ENCODE measurements at places on chromosomes 11 and 22.

- no peak for DNase-seq
Observed at GRCh38 chr22:23204541-23205157, 24.3 kb downstream of the BCR start.

GRCh38 chr22:50308597-50308935, 1.1 kb upstream of the PLXNB2 start:
- DNase-seq, result no peak

DNA sequence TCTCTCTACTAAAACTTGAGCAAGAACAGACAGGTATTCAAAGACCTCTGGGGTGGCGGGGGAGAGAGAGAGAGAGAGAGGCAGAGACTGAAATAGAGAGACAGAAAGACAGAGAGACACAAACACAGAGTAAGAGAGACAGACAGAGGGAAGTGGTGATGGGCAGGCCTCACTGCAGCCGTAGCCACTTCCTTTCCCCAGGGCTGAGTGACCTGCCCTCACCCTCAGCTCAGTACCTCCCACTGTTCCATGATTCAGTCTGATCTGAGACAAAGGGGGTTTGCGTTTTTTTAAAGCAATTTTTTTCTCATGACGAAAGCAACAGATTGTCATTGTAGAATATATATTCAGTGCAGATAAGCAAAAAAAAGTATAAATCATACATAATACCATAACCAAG, 607.9 kb upstream of the B3GAT1 start:
- no peak for DNase-seq

- no peak for DNase-seq
Observed at GRCh38 chr11:113384551-113384950, 3.0 kb upstream of the ANKK1 start.

- no peak for DNase-seq
Observed at GRCh38 chr11:35717043-35717442, 54.5 kb downstream of the TRIM44 start.

GRCh38 chr11:10628508-10629236, 60.2 kb upstream of the LYVE1 start:
- DNase-seq, result no peak

GRCh38 chr11:65530157-65530496, 5.2 kb downstream of the SCYL1 start:
- DNase-seq, result no peak

DNA sequence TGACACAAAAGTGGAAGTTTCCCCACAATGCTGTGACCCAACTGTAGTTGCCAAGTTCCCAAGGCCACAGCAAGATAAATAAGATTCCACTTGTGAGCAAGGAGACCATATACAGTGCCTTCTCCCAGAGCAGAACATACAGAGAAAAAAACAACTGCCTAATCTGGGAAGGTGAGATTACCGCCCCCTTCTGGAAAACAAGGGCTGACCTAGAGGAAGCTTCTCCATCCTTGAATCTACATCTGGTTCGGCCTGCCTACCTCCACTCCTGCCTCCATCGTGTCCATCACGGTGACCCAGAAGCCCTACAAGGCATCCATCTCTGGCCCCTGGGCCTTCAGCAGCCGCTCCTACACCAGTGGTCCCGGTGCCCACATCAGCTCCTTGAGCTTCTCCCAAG, 6.1 kb upstream of the RNASEH2C start:
- DNase-seq, result no peak

- DNase-seq, result no peak
Observed at GRCh38 chr11:30310623-30311022, 12.3 kb upstream of the ARL14EP start.

DNA sequence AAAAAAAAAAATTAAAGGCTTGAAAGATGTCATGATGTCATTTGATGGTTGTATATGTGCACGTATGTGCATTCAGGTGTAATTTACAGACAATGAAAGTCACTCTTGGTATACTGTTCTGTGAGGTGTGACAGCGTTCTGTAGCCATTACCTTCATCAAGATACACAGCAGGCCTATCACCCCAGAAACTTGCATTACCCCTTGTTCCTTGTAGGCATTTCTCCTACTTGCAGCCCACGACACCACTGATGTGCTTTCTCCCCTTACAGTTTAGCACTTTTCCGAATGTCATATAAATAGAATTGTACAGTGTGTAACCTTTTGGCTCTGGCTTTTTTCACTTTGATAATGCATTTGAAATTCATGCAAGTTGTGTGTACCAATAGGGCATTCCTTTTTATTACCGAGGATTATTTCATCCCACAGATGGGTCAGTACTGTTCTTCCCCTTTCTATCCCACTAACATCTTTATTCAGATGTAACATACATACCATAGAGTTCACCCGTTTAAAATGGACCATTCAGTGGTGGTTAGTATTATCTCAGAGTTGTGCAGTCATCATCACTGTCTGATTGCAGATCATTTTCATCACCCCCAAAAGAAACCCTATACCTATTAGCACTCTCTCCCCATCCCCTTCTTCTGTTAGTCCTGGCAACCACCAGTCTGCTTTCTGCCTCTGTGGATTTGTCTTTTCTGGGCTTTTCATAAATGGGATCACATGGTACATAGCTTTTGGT, 30.3 kb downstream of the BCR start:
- no peak for DNase-seq

DNA sequence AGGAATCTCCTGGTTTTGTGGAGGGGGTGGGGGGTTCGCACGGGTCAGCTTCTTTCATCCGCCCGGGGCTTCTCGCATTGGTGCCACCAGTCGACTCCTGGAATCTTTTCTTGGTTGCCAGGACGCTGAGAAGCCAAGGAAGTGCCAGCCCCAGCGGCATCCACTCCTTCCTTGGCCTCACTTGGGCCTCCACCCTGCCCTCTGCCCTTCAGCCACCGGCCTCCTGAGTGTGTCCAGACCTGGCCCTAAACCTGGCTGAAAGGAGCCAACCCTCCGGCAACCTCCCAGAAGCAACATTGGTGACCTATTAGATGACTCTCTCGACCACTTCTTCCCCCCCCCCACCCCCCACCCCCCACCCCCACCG, 518 bp upstream of the GALNT18 start:
- no peak for DNase-seq

DNA sequence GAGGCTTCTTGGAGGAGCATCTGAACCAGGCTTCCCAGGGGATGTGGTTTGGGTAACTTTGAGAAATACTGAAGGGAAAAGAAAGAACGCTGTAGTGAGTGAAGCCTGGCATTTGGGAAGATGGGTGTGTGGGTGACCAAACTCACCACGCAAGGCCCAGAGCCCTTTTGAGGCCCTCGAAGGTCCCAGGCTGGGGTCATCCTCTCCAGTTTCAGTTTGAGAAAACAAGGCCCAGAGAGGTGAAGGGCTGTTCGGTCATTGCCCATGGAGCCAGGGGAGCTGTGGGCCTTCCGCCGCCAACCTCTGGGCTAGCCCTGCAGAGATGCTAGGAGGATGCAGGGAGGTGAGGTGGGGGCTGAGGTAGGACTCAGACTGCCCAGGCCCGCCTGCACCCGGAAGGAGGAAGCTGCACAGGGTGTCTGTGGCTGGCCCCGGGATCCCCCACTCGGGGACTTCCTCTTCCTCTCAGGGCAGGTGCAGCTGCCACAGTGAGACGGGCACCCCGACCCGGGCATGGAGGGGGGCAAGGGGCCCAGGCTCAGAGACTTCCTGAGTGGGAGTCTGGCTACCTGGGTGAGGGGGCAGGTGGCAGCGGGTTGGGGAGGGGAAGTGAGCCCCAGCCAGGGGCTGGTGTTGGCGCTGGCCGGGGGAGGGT, at the start of gene CCDC88B:
Gene CCDC88B, plus strand, starts transcription at position 451 of the 655 bp plus-strand sequence. Its CDS starts 63 bp downstream, at position 514.
- peak; percentile 58 for DNase-seq

DNA sequence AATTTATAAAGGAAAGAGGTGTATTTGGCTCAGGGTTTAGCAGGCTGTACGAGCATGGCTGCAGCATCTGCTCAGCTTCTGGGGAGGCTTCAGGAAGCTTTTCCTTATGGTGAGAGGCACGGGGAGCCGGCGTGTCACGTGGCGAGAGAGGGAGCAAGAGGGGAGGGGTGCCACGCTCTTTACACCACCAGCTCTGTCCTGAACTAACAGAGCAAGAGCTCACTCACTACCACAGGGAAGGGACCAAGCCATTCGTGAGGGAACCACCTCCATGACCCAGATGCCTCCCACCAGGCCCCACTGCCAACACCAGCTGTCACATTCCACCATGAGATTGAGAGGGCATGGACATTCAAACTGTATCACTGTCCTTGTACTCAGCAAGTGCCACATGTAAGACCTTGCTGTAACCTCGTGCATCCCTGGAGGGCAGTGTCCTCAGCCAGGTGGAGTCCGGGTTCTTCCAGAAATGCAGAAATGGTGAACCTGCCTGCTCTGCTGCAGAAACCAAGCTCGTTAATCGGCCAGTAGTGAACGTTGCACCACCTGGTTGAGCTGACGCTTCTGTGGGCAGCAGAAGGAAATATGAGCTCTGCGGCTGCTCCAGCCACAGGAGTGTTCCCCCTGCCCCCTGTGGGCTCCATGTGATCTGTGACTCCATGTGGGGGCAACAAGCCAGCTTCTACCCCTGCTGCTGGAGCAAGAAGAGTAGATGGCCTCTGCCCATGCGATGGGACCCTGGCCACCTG, 368.6 kb downstream of the TBC1D22A start:
- DNase-seq, result no peak

- DNase-seq, result no peak
Observed at GRCh38 chr22:32680277-32680676, 121.2 kb upstream of the TIMP3 start.

DNA sequence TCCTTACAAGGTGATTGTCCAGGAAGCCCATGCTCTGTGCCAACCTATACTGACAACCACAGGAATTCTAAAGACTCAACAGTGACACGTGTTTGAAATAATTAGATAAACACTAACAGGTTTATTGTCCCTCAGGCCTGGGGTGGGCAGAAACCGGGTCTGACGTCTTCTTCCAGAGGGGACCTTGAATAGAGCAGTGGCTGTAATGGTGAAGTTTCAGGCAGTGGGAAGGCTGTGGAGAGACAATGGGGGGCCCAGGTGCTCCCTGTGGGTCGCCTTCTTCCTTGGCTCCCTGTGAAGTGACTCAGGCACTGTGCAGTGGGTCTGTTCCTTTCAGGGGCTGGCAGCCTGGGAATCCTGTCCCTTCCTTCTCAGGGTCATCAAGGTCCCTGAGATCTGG, 54.6 kb downstream of the OTOG start:
- no peak for DNase-seq

DNA sequence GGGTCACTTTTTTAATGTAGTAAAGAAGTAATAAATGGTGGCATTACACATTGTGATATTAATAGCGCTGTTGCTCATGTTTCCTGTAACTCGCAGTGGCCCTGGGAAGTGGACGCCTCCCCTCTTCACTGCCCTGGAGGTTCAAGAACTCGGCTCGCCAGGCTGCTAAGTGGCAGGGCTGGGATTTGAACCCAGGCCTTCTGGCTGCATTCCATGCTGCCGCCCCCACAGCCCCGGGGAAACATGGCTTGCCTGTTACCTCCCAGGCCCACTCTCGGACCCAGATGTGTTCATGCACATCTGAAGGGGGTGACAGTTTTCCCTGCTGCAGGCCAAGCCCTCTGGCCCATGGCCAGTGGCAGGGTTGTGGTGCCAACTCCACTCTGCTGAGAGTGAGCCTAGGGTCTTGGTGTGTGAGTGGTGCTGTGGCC, 25.0 kb upstream of the MGAT3 start:
- no peak for DNase-seq

DNA sequence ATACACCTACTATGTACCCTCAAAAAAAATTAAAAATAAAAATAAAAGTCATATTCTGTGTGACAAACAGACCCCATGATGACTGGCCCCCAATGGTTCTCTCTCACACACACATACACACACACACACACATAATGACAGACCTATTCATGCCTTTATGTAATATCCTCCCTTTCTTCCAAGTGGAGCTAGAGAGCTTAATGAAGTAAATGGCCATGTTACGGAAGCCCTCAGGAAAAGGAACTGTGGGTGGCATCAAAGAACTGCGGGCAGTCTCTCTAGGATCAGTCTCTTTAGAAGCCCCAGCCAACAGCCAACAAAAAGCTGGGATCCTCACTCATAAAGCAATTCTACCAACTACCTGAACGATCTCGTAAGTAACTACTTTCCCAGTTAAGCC, 125.5 kb downstream of the SIK3 start:
- DNase-seq, result no peak

- DNase-seq, result no peak
Observed at GRCh38 chr22:27393371-27393770, 408.2 kb downstream of the MN1 start.

- DNase-seq, result no peak
Observed at GRCh38 chr11:128588093-128588492, 735 bp upstream of the ETS1 start.

DNA sequence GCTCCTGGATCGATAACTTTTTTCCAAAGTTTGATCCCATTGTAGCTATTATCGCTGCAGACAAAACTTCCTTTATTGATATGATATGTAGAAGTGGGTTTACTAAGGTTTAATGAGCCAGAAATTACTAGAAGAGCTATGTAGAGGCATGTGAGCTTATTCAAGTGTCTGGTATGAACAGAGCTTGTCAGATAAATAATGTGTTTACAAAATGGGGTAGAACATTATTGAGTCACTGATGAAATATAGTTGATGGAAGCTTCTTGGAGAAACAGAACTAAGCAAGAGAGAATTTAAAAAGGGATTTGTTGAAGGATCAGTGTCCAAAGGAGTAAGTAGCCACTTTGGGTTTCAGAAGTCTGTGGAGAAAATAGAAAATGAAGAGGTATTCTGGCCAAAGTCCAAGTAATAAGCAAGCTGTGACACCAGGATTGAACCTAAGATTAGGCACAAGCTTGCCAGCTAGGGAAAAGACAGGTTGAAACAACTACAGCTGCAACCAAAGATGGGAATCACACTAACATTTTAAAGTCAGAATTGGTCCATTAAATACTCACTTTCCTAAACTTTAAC, 104.3 kb downstream of the MAML2 start:
- DNase-seq, result no peak

GRCh38 chr22:43395086-43395695, 16.6 kb upstream of the MPPED1 start:
- no peak for DNase-seq

- no peak for DNase-seq
Observed at GRCh38 chr11:95413761-95414160, 182.8 kb upstream of the SESN3 start.

- no peak for DNase-seq
Observed at GRCh38 chr11:1271406-1271805, 38.0 kb downstream of the TOLLIP start.

- DNase-seq, result no peak
Observed at GRCh38 chr22:27094633-27095308, 437.4 kb downstream of the MIAT start.

GRCh38 chr11:107780136-107780535, 68.3 kb upstream of the SLN start:
- no peak for DNase-seq

GRCh38 chr11:31869986-31870385, 58.9 kb upstream of the PAX6 start:
- DNase-seq, result no peak

All from stimulated activated CD4-positive, alpha-beta T cell treated with anti-CD3 and anti-CD28 coated beads, Interleukin-1b, Interleukin-23, amount 100 ng/mL, for 1 hour (primary cell).